Activated T-cell treated with anti-CD3 and anti-CD28 coated beads for 48 hours (primary cell): ENCODE measurements at places on chromosomes 12 and 14.

DNA sequence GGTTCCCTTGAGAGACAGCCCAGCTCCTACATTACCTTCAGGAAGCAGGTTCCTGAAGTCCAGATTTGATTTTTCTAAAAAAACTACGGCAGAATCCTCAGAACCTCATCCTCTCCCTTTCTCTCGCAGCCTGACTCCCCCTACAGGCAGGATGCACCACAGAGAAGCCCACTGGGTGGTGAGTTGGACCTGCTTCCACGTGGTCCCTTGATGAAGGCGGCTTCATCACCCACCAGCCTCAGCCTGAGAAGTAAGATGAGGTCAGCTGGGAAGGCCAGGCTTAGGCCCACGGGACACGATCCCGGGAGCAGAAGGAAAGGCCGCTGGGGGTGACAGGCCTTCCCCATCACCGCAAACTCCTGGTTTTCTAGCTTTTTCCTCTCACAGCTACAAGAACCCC, 83.0 kb downstream of the ACTN1 start:
- no peak for DNase-seq

DNA sequence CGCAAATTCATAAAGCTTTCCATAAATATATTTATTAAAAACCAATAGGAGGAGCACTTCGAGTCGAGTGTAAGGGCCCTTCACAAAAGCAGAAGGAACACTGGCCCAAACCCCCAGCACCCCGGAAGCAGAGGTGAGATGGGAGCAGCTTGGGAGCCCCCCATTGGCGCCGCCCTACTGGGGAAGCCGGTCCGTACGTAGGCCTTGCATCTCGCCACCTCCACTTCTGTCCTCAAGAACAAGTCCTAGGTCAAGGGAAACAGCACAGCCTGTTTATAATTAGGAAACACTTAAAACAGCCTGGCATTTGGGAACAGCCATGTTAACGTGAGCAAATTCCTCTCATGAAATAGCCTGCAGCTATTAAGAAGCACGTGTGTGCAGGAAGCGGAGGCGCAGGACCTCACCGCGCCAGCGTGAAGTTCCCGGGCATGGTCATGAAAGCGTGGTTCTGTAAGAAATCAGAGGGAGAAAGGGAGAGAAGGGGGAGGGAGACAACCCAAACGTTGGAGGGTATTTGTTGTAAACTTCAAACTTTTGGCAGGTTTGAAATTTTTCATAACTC, 7.7 kb downstream of the ANKRD9 start:
- DNase-seq, result no peak

DNA sequence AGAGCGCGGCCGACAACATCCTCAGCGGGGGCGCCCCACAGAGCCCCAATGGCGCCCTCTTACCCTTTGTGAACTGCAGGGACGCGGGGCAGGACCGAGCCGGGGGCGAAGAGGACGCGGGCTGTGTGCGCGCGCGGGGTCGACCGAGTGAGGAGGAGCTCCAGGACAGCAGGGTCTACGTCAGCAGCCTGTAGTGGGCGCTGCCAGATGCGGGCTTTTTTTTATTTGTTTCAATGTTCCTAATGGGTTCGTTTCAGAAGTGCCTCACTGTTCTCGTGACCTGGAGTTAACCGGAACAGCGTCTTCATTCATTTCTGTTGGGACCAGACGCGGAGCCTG, 103.8 kb upstream of the FKBP4 start:
- DNase-seq, result peak; percentile 54

- no peak for DNase-seq
Measured at GRCh38 chr12:131911851-131912477, 17.1 kb upstream of the PUS1 start.

GRCh38 chr14:31541702-31542101, 19.5 kb upstream of the NUBPL start:
- DNase-seq, result no peak

GRCh38 chr14:31934767-31935266, 142.3 kb upstream of the ARHGAP5 start:
- no peak for DNase-seq

DNA sequence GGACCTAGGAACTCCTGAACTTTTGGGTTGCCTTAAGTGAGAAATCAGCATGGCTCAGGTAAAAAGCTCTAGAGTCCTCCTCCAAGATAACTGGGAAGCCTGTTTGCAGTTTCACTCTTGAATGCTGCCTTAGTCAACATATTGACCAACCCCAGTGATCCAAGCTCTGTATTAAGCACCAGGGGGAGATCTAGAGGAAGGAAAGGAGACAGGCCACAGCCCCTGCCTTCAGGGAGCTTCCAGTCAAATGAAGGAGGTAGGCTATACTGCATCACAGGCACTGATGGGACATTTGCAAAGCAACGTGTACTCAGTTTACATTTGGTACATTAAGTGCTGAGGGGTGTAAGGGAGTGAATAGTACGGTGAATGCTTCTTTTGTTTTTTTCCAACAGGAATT, 1.2 kb upstream of the CSAD start:
- DNase-seq, result no peak

GRCh38 chr12:111893287-111893686, 51.3 kb downstream of the MAPKAPK5 start:
- DNase-seq, result no peak

- peak; percentile 35 for DNase-seq
Measured at GRCh38 chr12:39441963-39442830, 723 bp downstream of the KIF21A start.

DNA sequence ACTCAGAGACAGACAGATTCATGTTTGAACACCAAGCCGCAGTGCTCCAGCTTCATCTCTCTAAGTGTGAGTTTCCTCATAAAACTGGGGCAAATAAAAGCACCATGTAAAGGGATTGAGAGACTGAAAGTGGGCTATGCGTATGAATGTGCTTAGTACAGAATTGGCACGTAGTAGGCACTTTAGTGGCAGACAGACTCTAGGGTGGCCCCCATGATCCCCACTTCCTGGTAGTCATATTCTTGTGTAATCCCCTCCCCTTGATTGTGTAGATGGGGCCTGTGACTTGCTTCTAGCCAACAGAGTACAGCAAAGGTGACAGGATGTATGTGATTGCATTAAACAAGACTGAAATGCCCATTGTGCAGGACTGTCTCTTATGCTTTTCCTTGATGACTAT, 43.0 kb downstream of the DAO start:
- no peak for DNase-seq
